ENCODE measurements at places on chromosomes 16 and 17. TPM values are rescaled to one million over a fixed set of nuclear protein-coding genes. Genes with fewer than 3 reads are reported as not detected.

DNA sequence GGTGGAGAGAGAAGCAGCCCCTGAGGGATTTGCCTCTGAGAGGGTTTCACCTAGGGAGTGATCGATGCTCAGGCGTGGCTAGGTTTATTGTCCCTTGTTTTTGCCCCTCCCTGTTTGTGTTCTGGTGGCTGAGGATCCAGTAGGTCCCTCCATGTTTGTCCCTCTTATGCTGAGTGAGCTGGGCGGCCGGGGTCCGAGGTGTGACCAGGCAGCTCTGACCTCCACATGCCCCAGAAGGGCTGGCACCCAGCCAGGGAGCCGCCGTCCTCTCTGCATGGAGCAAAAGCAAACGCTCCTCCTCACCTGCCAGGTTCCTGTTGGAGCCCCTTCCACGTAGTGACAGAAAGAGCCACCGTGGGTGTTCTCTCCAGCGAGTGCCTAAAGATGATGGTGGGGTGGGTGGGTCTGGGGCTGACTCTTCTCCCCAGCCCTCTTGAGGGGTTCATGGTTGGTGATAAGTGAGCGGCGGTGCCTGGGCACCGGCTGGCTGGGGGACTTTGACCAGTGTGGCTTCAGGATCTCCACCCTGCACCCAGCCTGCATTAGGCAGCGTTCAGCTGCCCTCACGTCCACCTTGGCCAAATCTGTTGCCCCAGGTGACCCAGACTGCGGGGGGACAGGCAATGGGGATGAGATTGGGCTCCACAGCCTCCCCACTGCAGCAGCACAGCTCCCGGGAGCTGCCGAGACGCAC is 14.1 kb upstream of the NUDT16L1 start:
- peaks cover 57% of the 10 kb centered on the region for H3K4me1 ChIP-seq
- no peaks in the 10 kb centered on the region for H3K27me3 ChIP-seq
- no peak overlapping the region for H3K27ac ChIP-seq
- H3K4me3 ChIP-seq: no peak overlapping the region
- DNase-seq: no peak
- peaks cover 35% of the 10 kb centered on the region for H3K36me3 ChIP-seq

DNA sequence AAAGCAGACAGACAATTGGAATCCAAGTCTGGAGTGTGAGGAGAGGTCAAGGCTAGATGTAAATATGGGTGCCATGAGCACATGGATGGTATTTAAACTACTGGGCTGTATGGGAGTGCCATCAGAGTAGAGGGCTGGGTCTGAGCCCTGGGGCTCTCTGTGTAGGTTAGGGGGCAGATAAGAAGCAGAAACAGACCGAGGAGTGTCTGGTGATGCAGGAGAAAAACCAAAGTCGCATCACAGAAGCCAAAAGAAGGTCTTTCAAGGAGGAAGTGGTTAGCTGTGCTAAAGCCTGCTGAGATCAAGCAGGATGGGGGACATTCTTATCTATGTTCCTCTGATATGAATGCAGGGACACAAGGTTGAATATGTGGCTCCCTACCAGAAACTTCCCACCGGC is 1.9 kb downstream of the TSEN54 start:
- H3K4me3 ChIP-seq: peak overlapping the region; percentile 84
- H3K27ac ChIP-seq: peak overlapping the region; percentile 22
- peaks cover 9% of the 10 kb centered on the region for H3K27me3 ChIP-seq
- peak; percentile 32 for DNase-seq
- H3K4me1 ChIP-seq: peaks cover 44% of the 10 kb centered on the region
- peaks cover 34% of the 10 kb centered on the region for H3K36me3 ChIP-seq

GRCh38 chr17:32946375-32947135 is 18.6 kb downstream of the TMEM98 start:
- DNase-seq: no peak
- no peaks in the 10 kb centered on the region for H3K36me3 ChIP-seq
- no peak overlapping the region for H3K4me3 ChIP-seq
- H3K27me3 ChIP-seq: no peaks in the 10 kb centered on the region
- no peak overlapping the region for H3K27ac ChIP-seq
- H3K4me1 ChIP-seq: no peaks in the 10 kb centered on the region

- no peak for DNase-seq
- no peak overlapping the region for H3K27ac ChIP-seq
- no peaks in the 10 kb centered on the region for H3K27me3 ChIP-seq
- H3K4me1 ChIP-seq: no peaks in the 10 kb centered on the region
These were observed 15.5 kb downstream of the SNF8 start for GRCh38 chr17:48928876-48929811.

- DNase-seq: no peak
- H3K4me1 ChIP-seq: no peaks in the 10 kb centered on the region
- H3K36me3 ChIP-seq: no peaks in the 10 kb centered on the region
- no peaks in the 10 kb centered on the region for H3K27me3 ChIP-seq
These were observed 211.4 kb upstream of the ERCC4 start for GRCh38 chr16:13708347-13709120.

- H3K27me3 ChIP-seq: no peaks in the 10 kb centered on the region
- peaks cover 90% of the 10 kb centered on the region for H3K4me1 ChIP-seq
- H3K4me3 ChIP-seq: no peak overlapping the region
- H3K27ac ChIP-seq: peak overlapping the region; percentile 16
- DNase-seq: no peak
- H3K36me3 ChIP-seq: peaks cover 46% of the 10 kb centered on the region
These were observed 5.0 kb downstream of the PIK3R5 start for GRCh38 chr17:8960325-8961140.

Gene HBZ
- not detected for total RNA-seq

DNA sequence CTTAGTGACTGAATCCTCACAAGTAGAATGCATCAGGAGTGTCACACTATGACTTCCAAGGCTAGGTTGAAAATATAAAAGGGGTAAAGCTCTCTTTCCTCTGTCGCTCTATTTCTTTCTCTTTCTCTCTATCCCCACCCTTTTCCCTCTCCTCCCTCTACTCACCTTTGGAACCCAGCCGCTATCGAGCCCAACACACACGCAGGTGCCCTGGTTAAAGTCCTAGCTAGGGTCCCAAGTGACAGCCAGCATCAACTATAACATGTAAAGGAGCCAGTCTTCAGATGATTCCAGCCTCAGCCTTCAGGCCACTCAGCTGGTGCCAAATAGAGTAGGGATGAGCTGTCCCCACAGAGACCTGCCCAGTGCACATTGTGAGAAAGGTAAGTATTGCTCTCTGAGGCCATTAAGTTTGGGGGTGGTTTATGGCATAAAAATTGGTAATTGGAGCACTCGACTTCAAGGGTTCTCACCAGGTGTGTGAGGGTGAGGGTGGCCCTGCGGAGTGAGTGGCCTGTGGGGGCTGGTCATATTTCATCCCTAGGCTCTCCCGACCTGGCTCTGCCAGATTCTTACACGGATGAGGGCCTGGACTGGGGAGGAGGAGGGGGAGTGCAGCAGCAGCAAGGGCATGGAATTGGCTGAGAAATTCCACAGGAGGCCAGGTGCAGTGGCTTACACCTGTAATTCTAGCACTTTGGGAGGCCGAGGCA is 14.9 kb upstream of the C16orf54 start:
- H3K27me3 ChIP-seq: no peaks in the 10 kb centered on the region
- DNase-seq: no peak
- H3K27ac ChIP-seq: no peak overlapping the region
- H3K4me1 ChIP-seq: peaks cover 33% of the 10 kb centered on the region
- H3K4me3 ChIP-seq: no peak overlapping the region
- no peaks in the 10 kb centered on the region for H3K36me3 ChIP-seq

- H3K4me3 ChIP-seq: no peak overlapping the region
- no peak overlapping the region for H3K27ac ChIP-seq
- no peak for DNase-seq
- H3K36me3 ChIP-seq: no peaks in the 10 kb centered on the region
These were observed 58.1 kb upstream of the ADORA2B start for GRCh38 chr17:15886804-15887203.

Gene TXNL4B
- 11.5 TPM for total RNA-seq

Gene MAP3K14
- 46.5 TPM for total RNA-seq

Gene PTGES3L
- not detected for total RNA-seq

GRCh38 chr17:6669479-6670212 is 18.1 kb downstream of the C17orf100 start:
- DNase-seq: no peak
- peaks cover 6% of the 10 kb centered on the region for H3K36me3 ChIP-seq

Gene INCA1
- 0.19 TPM for total RNA-seq

- peaks cover 3% of the 10 kb centered on the region for H3K4me1 ChIP-seq
- H3K27ac ChIP-seq: no peak overlapping the region
- H3K36me3 ChIP-seq: peaks cover 12% of the 10 kb centered on the region
- no peaks in the 10 kb centered on the region for H3K27me3 ChIP-seq
- H3K4me3 ChIP-seq: no peak overlapping the region
These were observed 57.4 kb upstream of the ERN1 start for GRCh38 chr17:64187093-64187895.
